MG63 (cell line): ENCODE measurements at places on chromosomes 5 and 9.

GRCh38 chr5:106510321-106510720, 1160.4 kb downstream of the EFNA5 start:
- peak; percentile 7 for DNase-seq

DNA sequence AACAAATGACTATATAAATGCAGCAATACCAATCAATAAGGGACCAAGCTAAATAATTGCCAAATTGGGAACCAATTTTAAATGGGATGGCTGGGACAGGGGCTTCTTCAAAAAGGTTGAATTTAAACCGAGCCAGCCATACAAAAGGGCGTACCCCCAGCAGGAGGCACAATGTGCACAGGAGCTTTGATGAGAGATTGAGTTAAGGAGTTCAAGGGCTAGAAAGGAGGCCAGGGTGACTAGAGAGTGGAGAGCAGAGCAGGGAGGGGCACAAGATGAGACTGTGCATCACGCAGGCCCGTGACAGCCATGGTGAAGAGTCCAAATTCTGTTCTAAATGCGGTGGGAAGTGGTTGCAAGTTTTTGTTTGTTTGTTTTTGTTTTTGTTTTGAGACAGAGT, 23.3 kb upstream of the PDCD1LG2 start:
- DNase-seq, result no peak

GRCh38 chr9:24721621-24722020, 175.9 kb upstream of the IZUMO3 start:
- no peak for DNase-seq

GRCh38 chr9:27377147-27377807, 80.3 kb upstream of the EQTN start:
- DNase-seq, result no peak

DNA sequence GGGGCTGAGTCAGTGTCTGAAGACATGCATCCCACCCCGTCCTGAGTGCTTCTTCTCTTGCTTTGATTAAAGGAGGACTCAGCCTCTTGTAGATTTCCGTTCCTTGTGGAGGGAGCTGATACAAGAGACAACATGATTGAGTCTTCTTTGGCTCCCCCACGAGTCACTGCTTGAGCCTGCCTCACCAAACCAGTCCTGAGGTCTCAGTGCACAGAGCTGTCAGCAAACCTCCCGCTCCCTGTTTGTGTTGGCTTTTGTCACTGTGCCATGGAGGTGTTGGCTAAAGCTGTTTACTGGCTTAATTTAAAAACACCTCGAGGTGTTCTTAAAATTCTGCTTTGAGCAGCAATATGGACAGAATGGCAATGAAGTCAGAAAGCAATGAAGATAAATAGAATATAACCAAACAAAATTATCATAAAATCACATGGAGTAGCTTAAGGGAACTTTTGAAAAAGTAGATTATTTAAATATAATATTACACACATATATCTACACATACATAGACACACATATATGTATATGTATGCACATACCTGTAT, 234.1 kb upstream of the ANKRD55 start:
- DNase-seq, result no peak

DNA sequence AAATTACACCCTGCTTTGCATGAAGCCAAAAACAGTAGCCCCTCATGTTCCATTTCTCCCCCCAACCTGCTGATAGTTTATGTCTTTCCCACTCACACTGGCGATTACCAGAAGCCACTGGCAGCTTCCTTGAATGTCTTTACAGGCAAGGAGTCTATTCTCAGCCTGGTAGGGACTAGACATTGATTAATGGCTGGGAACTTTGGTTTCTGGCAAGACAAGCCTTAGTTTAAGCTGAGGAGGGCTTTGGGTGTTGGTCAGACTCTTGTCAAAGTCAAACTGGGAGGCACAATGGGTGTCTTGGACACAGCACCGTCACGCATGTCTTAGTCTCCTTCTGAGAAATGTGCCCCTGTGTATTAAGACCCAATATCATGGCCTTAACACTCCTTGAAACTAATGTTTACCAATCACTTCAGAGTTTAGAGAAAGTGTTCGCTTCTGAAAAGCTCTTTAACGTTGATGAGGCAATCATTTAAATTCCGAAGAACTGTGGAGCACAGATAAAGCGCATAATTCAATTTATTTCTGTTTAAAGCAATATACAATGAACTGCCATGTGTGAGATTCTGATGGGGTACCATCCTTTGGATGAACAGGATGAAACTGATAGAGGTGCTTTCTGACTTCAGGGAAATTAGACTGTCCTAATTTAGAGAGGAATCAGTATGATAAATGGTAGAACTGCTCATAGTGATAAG, 53.9 kb upstream of the CPEB4 start:
- DNase-seq, result no peak

DNA sequence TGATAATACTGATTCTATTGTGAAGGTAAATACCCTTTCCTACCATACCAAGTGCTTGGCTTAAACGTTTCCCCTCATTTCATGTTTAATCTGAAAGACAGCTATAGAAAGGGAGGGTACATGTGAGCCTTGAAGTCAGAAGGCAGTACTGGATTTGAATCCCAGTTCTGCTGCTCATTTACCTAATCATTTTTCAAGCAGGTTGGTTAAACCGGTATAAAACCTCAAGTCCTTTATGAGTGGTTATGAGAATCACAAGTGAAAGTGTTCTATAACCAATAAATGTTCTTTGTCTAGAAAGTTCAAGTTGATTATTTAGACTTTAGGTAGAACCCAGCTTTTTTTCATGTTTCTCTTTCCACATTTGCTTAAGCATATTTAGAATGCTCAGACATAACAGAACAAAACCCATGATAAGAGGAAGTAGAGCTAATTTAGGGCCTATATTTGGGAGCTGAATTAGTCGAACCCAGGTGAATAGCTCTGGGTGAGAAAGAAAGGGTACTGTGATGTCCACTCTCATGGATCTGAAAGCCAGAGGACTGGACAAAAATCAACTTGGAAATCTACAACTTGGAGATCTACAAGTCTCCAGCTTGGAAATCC, 29.7 kb upstream of the F2RL2 start:
- DNase-seq, result no peak

- no peak for DNase-seq
These were observed 53.1 kb downstream of the SYK start for GRCh38 chr9:90854637-90855175.

- no peak for DNase-seq
These were observed 326.5 kb downstream of the SH3GL2 start for GRCh38 chr9:17905366-17905765.

- no peak for DNase-seq
These were observed 129.7 kb upstream of the PDE4D start for GRCh38 chr5:60023255-60023654.

- DNase-seq, result no peak
These were observed 213.1 kb downstream of the MSX2 start for GRCh38 chr5:174937201-174938123.

DNA sequence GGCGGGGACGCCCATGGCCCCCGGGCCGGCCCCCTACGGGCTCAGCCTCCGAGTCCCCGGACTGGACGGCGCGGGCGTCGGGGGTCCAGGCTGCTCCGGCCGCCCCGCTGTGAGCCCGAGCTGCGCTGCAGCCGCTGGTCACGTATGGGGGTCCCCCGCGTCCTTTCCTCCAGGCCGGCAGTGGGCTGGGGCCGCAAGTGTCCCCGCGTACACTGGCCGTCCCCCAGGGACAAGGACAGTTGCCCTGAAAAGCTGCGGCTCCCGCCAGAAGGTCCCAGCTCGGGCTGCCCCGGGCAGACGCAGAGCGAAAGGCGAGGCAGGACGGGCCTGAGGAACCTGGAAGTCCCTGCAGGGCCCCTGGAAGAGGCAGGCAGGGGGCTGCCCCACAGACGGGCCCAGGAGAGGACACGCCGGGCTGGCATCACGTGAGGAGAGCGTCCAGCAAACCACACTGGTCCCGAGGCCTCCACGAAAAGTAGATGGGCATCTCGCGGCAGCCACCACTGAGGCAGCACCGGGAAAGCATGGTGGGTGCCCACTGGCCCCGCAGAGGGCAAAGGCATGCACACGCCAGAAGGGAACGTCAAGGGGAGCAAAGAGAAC, 3.3 kb upstream of the NKD2 start:
- DNase-seq, result no peak

DNA sequence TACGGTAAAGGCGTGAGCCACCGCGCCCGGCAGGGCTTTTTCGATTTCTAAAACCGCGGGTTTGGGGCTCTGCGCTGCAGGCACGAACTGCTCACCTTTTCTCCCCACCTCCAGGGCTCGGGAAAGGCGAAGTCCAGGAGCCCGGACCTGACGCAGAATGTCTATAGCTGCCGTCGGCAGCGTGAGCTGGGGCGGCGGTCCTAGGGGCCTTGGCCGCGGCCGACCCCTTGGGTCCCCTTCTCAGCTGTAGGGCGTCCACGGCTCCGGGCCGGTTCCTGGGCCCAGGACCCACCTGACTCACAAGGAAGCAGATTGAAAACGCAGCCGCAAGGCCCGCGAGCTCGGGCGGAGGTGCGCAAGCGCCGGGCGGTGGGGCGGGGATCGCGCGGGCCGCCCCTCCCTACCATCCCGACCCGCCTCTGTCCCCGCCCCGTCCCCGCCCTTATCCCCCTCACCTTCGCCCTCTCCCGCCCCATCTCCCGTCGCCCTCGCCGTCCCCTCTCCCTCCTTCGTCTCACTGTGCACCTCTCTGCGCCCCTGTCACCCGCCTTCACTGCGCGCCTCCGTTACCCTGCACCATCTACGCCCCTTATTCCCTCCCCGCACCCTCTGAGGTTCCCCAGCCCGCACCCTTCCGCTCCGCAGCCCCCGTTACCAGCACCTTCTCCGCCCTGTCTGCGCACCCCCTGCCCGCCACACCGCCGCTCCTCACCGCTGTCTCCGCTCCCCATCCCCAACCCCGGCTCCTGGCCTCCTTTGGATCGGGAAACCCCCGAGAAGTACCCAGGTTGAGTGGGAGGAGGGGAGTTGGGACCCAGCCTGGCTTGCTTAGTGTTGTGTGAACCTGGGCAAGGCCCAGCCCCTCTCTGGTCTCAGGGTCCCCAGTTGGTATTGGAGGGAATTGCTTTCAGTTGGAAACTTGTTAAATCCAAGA, at the start of gene HDHD3:
Gene HDHD3 (minus strand): TSS at position 353 of the 934 bp plus-strand sequence. CDS start 2,632 bp downstream, outside the sequence.
- DNase-seq, result peak; percentile 61

DNA sequence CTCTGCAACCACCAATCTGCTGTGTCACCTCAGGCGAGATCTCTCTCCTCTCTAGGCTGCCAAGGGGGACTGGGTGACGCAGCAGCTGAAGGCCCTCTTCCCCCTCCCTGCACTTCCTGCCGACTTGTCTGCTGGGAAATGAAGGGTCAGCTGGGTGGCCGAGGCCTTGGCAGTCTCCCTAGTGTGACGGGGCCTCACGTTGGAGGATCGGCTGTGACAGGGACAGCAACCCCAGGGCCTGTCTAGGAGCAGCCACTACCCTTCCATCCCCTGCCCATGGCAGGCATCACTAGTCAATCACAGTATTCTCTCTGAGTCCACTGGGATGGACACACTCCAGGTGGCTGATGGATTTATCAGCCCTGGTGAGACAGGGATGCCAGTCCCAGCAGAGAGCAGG, 107.3 kb upstream of the SARDH start:
- DNase-seq, result no peak

GRCh38 chr9:133535306-133535877, 888 bp downstream of the ADAMTSL2 start:
- no peak for DNase-seq

DNA sequence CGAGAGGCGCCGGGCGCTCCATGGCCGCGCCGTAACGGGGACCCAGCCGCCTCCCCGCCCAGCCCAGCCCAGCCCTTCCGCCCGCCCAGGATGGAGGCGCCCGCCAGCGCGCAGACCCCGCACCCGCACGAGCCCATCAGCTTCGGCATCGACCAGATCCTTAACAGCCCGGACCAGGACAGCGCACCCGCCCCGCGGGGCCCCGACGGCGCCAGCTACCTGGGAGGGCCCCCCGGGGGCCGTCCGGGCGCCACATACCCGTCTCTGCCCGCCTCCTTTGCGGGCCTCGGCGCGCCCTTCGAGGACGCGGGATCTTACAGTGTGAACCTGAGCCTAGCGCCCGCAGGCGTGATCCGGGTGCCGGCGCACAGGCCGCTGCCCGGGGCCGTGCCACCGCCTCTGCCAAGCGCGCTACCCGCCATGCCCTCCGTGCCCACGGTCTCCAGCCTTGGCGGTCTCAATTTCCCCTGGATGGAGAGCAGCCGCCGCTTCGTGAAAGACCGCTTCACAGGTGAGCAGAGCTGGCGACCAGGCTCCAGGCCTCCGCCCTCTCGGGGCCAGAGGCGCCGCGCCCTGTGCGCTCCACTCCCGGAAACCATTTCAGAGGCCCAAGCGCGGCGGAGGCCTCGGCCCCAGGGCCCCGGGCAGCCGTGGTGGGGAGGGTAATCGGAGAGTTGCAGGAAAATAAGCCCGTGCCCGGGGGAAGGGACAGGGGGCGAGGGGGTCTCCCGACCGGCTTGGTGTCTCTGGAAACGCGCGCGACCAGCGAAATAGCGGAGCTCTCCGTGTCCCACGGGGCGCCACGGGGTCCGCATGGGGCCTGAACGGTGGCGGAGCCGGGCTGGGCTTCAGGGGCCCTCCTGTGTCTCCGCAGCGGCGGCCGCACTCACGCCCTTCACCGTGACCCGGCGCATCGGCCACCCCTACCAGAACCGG, 496 bp downstream of the TLX3 start:
- no peak for DNase-seq

DNA sequence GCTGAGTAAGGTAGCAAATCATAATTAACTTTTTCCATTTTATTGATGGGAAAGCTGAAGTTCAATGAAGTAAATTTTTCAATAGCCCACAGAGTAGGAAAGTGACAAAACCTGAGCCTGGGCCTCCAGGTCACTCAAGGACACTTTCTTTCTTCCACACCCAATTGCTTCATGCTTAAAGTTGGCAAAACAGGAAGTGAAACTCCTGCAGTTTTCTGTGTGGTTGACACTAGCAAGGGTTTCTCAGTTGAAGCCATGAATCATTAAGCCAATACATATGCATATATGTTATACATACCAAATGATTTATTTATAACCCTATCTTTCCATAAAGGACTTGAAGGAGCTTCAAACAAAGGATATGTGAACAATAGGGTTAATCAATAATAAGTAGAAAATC, 13.9 kb downstream of the TLR4 start:
- DNase-seq, result no peak

DNA sequence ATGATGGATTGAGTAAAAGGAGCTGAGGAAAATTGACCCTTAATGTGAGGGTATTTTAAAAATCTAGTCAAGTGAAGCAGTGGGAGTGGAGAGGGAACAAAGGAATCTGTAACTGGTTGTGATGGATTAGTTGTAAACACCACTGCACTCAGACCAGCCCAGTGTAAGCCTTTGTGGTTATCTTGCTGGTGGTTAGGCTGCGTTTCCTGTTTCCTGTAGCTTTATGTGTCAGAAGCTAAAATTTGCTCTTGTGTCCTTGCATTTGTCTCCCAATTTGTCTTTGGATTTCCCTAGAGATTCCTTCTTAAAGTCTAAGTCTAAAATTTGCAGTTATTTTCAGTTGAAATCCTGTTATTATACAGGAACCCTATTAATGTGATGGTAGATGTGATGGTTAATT, 6.3 kb downstream of the IFNA21 start:
- no peak for DNase-seq

- no peak for DNase-seq
These were observed 202.4 kb upstream of the CDH9 start for GRCh38 chr5:27240791-27241190.
